ENCODE measurements at places on chromosomes 7 and 10.
A peak's percentile ranks its signal among the peaks of the same experiment; 100 is the strongest.

DNA sequence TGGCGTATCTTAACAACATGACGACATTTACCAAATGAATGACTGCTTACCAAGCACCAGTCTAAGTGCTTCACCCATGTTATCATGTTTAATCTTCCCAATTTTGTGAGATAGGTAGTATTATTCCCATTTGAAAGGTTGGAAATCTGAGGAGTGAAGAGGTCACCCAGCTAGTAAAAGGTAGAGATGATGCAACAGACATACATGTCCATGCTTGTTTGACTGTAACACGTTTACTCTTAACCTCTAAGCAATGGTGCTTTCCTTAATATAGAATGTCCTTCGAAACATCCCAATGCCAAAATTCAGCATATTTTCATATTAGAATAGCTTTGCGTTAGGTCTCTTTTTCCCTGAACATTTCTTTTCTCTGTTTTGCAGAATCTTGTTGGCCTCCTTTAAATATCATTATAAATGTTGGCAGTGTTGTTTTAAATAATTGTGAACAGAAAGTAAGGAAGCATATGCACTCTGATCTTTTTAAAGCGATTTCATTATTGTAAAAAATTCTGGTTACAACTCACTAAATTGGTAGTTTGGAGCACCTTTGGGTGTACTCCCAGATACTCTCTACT lies 722.8 kb downstream of the AUTS2 start:
- DNase-seq, result no peak

DNA sequence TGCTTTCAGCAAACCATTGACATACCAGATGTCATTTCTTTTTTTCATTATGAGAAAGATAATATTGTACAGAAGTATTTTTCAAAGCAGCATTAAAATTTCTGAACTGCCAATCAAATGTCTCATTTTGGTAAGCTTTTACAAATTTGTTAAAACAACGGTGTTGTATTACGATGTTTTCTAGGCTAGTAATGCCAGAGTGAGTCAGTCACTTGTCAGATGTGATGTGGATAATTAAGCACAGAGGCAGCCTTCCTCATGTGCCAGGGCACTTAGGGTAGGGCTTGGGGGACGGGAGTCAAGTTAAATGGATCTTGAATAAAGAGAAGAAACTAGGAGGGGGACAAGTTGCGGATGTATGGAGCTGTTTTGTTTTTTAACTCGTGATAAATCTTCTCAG lies 10.1 kb downstream of the PSTK start:
- DNase-seq, result peak; percentile 9

DNA sequence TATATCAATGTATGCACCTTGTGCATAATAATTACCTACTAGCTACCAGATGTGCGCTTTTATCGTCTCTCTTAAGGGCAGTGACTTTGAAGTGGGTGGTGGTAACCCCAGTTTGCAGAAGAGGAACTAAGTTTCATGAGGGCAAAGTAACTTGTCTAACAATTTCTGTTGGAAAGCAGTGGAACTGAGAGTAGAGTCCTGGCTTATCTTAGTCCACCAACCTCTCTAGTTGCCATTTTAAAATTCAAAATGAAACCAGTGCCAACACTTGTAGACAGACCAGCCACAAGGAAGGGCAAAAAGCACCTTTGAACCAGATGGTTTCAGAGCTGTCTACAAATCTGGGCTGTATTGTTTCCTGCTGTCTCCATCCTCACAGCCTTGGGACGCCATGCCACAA lies 32.0 kb upstream of the RBM20 start:
- no peak for DNase-seq

GRCh38 chr10:13564576-13564975 lies 22.2 kb upstream of the PRPF18 start:
- no peak for DNase-seq

- DNase-seq, result no peak
Observed at GRCh38 chr10:102770792-102771191, 27.0 kb downstream of the WBP1L start.

Measured in myocyte (in vitro differentiated cells).